ENCODE measurements at places on chromosomes 4 and X. TPM values are rescaled to one million over a fixed set of nuclear protein-coding genes. Genes with fewer than 3 reads are reported as not detected.

- H3K4me3 ChIP-seq: no peak overlapping the region
- no peaks in the 10 kb centered on the region for H3K36me3 ChIP-seq
- no peaks in the 10 kb centered on the region for H3K4me1 ChIP-seq
- DNase-seq: no peak
Observed at GRCh38 chrX:129783291-129783713, 3.6 kb downstream of the SASH3 start.

GRCh38 chrX:12955882-12956703, 18.8 kb upstream of the TMSB4X start:
- peak overlapping the region; percentile 60 for H3K27ac ChIP-seq
- H3K4me3 ChIP-seq: no peak overlapping the region
- H3K36me3 ChIP-seq: no peaks in the 10 kb centered on the region
- H3K4me1 ChIP-seq: no peaks in the 10 kb centered on the region
- no peaks in the 10 kb centered on the region for H3K27me3 ChIP-seq

DNA sequence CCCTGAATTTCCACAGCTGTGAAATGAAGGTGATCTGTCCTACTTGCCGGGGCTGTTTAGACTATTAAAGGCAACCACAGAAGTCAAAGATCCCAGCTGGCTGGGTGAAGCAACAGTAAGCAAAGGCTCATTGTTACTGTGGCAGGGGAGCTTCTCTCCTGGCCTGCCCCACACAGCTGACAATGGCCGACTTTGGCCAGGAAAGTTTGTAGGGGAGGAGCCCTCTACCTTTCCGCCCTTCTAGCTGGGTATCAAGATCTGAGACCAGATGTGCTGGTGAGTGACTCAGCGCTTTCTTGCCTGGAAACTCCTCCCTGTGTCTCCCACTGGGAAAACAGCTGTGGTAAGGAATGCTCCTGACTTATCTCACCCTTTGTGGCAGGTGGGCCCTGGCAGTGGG, 21.1 kb downstream of the RASSF6 start:
- H3K27me3 ChIP-seq: no peaks in the 10 kb centered on the region
- no peak overlapping the region for H3K4me3 ChIP-seq
- H3K4me1 ChIP-seq: no peaks in the 10 kb centered on the region
- no peak overlapping the region for H3K27ac ChIP-seq

DNA sequence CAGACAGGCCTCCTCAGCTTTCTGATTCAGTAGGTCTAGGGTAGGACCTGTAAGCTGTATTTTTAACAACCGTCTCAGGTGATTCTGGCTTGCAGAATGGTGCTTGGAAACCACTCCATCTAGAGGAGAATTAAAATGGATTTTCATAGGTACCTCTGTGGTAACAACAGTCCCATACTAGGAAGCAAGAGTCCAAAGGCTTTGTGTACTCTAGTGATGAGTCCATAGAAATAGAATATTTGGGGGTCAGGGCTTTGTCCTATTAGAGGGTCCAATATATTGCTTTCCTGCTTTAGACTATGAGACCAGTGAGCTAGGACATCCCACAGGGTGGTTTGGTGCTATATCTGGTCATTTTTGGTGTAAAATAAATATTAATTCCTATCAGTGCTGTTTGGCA, 242.0 kb downstream of the SCFD2 start:
- no peaks in the 10 kb centered on the region for H3K27me3 ChIP-seq
- no peak overlapping the region for H3K27ac ChIP-seq
- DNase-seq: no peak
- no peak overlapping the region for H3K4me3 ChIP-seq
- H3K36me3 ChIP-seq: no peaks in the 10 kb centered on the region

GRCh38 chr4:53653484-53654053, 62.3 kb upstream of the LNX1 start:
- peak overlapping the region; percentile 12 for H3K27ac ChIP-seq
- peaks cover 21% of the 10 kb centered on the region for H3K4me1 ChIP-seq
- peak; percentile 61 for DNase-seq
- no peak overlapping the region for H3K4me3 ChIP-seq
- no peaks in the 10 kb centered on the region for H3K27me3 ChIP-seq

DNA sequence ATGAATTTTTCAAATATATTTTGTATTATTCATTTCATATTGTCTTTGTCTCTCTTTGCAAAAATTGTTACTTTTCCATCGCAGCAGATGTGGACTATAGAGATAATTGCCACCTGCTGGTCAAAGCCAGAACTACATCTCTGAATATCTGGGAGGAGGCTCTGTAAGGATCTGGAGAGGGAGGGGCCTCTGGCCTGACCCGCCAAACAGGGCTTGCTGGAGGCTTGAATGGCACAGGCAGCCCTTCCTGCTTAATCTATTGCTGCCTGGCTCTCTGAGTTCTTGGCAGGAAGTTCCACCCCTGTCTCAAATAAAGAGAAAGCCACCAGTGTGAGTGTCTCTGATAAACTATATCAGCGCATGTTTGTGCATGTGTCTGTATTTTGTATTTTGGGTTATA, 132.4 kb downstream of the ZMAT1 start:
- H3K27me3 ChIP-seq: no peaks in the 10 kb centered on the region
- peak; percentile 87 for DNase-seq
- H3K36me3 ChIP-seq: no peaks in the 10 kb centered on the region
- H3K4me3 ChIP-seq: no peak overlapping the region
- H3K27ac ChIP-seq: no peak overlapping the region

- H3K27ac ChIP-seq: no peak overlapping the region
- no peak overlapping the region for H3K4me3 ChIP-seq
- H3K36me3 ChIP-seq: no peaks in the 10 kb centered on the region
- no peak for DNase-seq
- H3K27me3 ChIP-seq: no peaks in the 10 kb centered on the region
Observed at GRCh38 chr4:23333556-23333945, 556.3 kb downstream of the PPARGC1A start.

DNA sequence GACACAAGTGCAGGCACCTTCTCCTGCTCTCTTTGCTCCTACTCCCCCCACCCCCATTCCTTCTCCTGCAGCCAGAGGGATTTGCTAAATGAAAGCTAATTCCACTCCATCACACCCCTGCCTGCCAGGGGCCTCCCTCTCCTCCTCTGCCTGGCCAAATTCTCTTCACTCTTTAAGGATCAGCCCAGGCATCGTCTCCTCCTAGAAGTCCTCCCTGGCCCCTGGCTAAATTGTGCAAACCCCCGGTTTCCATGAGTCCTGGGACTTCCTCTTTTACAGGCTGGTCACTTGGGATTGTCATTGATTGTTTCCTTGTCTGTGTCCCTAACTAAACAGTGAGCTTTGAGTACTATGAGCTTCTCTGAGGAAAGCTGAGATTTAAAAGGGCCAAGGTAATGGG, 8.7 kb upstream of the ABLIM2 start:
- peaks cover 4% of the 10 kb centered on the region for H3K4me1 ChIP-seq
- no peaks in the 10 kb centered on the region for H3K27me3 ChIP-seq
- DNase-seq: no peak
- no peak overlapping the region for H3K4me3 ChIP-seq
- H3K36me3 ChIP-seq: no peaks in the 10 kb centered on the region
- no peak overlapping the region for H3K27ac ChIP-seq

GRCh38 chr4:152724494-152724893, 44.7 kb upstream of the TMEM154 start:
- H3K4me1 ChIP-seq: no peaks in the 10 kb centered on the region
- no peak overlapping the region for H3K4me3 ChIP-seq
- no peak overlapping the region for H3K27ac ChIP-seq
- H3K27me3 ChIP-seq: no peaks in the 10 kb centered on the region
- DNase-seq: no peak
- H3K36me3 ChIP-seq: no peaks in the 10 kb centered on the region

- H3K4me3 ChIP-seq: no peak overlapping the region
- no peaks in the 10 kb centered on the region for H3K27me3 ChIP-seq
- no peak for DNase-seq
- no peaks in the 10 kb centered on the region for H3K4me1 ChIP-seq
- H3K27ac ChIP-seq: no peak overlapping the region
- no peaks in the 10 kb centered on the region for H3K36me3 ChIP-seq
Observed at GRCh38 chrX:36684053-36684452, 324.1 kb upstream of the FAM47C start.

DNA sequence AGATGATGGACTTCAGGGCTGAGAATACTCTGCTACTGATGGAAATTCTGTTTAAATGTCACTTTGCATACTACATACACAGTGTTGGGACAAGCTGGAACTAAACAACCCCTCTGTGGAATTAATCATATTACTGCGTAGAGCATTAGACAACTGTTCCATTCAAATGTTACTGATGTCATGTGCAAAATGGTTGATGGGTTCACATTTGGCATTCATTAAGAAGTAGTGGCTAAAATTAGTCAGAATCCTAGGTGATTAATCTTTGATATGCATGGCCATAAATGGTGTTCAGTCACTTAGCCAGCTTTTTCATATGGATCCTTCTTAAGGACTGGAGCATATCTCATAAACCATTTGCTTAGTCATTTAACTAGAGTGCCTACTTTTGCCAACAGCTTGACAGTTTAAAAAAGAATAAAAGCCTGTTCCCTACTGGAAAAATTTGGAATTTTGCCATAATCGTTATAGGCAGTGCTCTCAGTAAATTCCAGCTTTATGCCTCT, 105.2 kb downstream of the RNF150 start:
- no peak for DNase-seq
- no peaks in the 10 kb centered on the region for H3K27me3 ChIP-seq
- H3K36me3 ChIP-seq: no peaks in the 10 kb centered on the region
- H3K4me1 ChIP-seq: peaks cover 18% of the 10 kb centered on the region
- H3K4me3 ChIP-seq: no peak overlapping the region

- H3K36me3 ChIP-seq: no peaks in the 10 kb centered on the region
- no peaks in the 10 kb centered on the region for H3K27me3 ChIP-seq
- H3K4me1 ChIP-seq: no peaks in the 10 kb centered on the region
- H3K27ac ChIP-seq: no peak overlapping the region
- DNase-seq: no peak
Observed at GRCh38 chrX:118215346-118215745, 98.7 kb upstream of the KLHL13 start.

DNA sequence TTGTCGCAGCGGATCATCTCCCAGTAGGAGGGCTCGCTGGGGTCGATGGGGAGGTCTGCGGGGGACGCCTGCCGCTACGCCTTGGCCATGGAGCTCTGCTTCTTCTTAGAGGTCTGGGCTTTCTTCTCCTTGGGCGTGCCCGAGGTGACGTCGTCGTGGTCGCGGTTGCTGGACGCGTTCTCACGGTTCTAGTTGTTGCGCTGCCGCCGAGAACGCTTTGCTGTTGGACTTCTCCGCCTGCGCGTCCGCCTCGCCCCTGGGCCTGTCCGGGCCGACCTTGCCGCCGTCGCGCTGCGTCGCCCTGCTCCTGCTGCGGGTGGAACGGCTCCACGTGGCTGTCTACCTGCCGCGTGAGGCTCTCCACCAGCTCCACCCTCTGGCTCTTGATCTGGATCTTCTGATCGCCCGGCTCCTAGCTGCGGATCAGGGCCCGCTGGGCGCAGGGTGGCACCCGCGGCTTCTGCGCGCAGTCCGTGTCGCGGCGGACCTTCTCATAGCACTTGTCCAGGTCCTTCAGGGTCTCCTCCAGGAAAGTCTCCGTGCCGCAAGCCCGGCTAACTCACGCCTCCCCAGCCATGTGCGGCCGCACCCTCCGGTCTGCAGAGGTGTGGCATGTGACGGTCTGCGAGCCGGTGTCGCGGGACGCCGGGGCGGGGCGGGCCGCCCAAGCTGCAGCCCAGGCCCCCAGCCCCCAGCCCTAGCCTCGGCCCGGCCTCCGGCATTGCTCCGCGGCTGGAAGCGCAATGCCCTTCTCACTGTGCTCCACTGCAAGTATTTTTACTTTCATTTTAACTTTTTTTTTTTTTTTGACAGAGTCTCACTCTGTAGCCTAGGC, 40.5 kb upstream of the OGT start:
- peak; percentile 52 for DNase-seq
- H3K36me3 ChIP-seq: no peaks in the 10 kb centered on the region
- no peaks in the 10 kb centered on the region for H3K27me3 ChIP-seq
- no peak overlapping the region for H3K4me3 ChIP-seq
- H3K4me1 ChIP-seq: no peaks in the 10 kb centered on the region

DNA sequence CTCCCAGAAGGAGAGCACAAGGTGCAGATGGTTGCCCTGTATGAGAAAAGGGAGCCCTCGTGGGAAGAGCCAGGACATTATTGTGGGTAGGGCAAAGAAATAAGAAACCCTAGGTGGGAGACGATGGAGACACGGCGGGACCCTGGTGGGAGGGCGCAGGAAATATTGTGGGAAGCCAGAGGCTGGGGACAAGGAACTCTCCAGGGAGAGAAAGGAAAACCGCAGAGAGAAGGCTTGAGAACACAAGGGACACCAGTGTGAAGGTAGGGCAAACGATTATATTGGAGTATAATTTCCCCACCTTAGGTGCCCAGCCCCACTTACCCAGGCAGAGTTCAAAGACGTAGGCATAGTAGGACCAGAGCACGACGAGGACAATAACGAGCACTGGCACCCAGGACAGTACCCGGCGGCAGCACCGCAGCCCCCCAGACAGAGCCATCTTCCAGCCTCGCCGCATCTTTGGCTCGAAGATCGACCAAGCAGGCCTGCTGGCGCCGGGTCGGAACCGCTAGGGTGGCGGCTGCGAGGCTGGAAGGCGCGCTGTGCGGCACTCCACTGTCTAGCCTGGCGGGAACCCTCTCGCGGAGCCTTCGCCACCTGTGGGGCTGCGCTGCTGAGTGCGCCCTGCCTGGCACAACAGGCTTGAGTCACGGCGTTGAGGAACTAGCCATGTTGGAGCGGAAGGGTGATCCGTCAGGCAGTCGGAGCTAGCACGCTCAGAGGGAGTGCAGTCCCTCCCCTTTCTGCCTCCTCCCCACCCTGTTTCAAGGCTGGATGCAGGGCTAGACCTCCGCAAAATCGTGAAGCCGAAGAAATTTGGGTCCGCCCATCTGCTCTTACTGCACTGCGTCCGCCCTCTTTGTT, at the start of gene ZDHHC15:
Gene ZDHHC15, minus strand, starts transcription at position 473 of the 867 bp plus-strand sequence. Its CDS starts 13 bp downstream, at position 460.
- no peaks in the 10 kb centered on the region for H3K36me3 ChIP-seq
- H3K4me1 ChIP-seq: no peaks in the 10 kb centered on the region
- peak; percentile 66 for DNase-seq
- peak within 1 kb of the TSS; percentile 47 for H3K4me3 ChIP-seq
- H3K27me3 ChIP-seq: no peaks in the 10 kb centered on the region
- peak within 1 kb of the TSS; percentile 65 for H3K27ac ChIP-seq

DNA sequence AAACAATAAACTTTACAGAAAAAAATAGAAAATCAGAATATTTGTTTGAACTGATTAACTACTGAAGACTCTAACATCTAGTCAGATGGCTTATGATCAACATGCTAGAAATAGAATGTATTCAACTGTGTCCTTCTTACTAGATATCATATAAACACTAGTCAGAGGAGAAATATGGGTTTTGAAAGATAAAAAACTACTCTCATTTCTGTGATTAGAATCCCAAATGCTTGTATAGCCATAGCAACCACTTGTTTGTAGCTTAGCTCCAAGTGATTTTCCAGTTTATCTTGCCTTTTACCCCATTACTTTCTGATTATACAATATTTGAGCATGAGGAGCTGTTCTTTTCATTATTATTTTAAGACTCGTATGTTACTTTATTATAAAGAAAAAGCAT, 31.2 kb downstream of the USP38 start:
- DNase-seq: no peak
- H3K4me3 ChIP-seq: no peak overlapping the region
- no peaks in the 10 kb centered on the region for H3K36me3 ChIP-seq
- H3K27ac ChIP-seq: no peak overlapping the region
- no peaks in the 10 kb centered on the region for H3K4me1 ChIP-seq

The CCDC110 gene
- total RNA-seq: 8.8 TPM

The MAGEE1 gene
- total RNA-seq: 4.5 TPM

The ZFX gene
- 71.5 TPM for total RNA-seq

The MAGEB2 gene
- total RNA-seq: not detected

The ARR3 gene
- not detected for total RNA-seq

The SRPX gene
- 98.9 TPM for total RNA-seq

Measured in thyroid gland (tissue), 4 donors.